ENCODE measurements at places on chromosomes 13 and 19. TPM values are rescaled to one million over a fixed set of nuclear protein-coding genes. Genes with fewer than 3 reads are reported as not detected.
A peak's percentile ranks its signal among the peaks of the same experiment; 100 is the strongest.

GRCh38 chr13:106417467-106418110 lies 117.9 kb downstream of the EFNB2 start:
- no peak for DNase-seq

- DNase-seq: peak; percentile 64
Observed at GRCh38 chr13:101452519-101453485, at the start of gene ITGBL1. Gene ITGBL1 (plus strand): TSS chr13:101452675. CDS start chr13:101452834, 159 bp downstream.

GRCh38 chr13:22837980-22838647 lies 342.7 kb upstream of the SGCG start:
- DNase-seq: peak; percentile 72

DNA sequence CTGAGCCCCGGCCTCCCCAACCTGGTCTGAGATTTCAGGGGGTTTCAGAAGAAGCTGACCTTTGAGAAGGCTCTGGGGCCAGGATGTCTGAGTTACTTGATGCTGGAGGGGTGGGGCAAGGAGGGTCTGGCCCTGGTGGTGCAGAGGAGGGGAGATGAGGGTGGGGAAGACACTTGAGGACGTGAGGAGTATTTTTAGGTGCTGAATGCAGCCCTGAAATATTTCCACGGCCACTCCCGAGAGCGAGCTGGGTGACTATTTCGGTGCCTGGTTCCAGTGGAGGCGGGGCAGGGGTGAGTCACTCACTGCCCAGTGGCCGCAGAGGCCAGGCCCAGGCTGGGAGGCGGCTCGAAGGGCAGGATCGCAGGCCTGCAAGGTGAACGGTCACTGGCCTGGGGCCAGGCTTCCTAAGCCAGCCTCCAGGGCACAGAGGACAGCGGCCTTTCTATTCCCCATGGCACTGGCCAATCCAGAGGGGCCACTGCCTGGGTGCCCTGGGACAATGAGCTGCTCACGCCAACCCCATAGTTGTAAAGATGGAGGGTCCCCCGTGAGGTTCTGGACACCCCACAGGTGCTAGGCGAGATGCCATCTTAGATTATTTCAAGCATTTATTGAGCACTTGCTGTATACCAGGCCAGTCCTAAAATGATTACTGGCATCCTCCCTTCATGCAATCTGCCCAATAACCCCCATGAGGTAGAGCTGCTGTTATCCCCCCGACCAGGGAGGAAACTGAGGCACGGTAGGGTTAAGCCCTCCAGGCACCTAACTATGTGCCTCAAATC lies 19.7 kb upstream of the JUND start:
- DNase-seq: peak; percentile 88

DNA sequence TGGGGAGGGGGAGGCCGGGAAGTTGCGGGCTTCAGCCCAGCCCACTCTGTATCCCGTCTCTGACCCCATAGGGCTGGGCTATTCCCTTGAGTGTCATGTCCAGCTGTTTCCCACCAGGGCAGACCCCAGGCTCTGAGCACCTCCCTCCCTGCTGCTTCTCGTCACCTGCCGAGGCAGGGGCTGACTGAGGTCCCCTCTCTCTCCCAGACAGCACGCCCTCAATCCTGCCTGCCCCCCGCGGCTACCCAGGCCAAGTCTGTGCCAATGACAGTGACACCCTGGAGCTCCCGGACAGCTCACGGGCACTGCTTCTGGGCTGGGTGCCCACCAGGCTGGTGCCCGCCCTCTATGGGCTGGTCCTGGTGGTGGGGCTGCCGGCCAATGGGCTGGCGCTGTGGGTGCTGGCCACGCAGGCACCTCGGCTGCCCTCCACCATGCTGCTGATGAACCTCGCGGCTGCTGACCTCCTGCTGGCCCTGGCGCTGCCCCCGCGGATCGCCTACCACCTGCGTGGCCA lies 625 bp downstream of the F2RL3 start:
- DNase-seq: peak; percentile 83

DNA sequence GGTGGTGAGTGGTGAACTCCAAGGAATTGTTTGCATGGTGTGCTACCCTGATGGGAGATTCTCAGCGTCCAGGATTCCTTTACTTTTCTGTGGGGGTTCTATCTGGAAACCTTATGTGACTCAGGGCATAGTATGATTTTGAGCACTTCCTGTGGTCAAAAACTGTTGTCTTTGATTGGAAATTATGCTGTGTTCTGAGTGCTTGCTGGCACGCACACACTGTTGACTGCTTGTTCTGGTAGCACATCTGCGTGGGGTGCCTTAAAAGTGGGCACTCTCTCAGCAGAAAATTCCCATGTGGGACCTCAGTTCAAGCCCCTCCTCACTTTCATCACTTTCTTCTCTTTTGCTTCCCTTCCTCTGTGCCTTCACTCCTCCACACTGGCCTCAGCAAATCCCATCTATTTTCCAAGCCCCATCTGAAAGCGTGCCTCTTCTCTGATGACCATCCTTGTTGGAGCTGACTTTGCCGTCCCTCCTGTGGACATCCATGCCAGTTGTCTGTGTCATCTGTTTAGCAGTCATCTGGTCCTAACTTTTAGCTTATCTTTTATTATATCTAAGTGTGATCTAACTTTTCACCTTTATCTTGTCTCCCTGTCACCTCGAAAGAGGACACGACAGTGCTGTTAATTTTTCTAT lies 56.4 kb upstream of the NPAS1 start:
- DNase-seq: no peak

The CGB1 gene
- total RNA-seq: not detected

The ZNF497 gene
- total RNA-seq: 1.1 TPM

DNA sequence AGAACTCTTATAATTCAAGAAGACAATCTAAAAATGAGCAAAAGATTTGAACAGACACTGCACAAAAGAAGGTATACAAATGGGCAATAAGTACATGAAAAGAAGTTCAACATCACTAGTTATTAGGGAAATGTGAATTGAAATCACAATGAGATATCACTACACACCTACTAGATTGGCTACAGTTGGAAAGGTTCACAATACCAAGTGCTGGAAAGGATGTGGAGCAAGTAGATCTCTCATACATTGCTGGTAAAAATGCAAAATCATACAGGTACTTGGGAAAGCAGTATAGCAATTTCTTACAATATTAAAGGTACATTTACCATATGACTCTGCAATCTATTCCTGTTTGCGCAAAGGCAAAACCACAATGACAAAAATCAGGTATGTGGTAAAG lies 145.7 kb downstream of the LHFPL6 start:
- DNase-seq: no peak

GRCh38 chr13:106462710-106463109 lies 72.8 kb downstream of the EFNB2 start:
- DNase-seq: no peak

- DNase-seq: no peak
Observed at GRCh38 chr19:38626401-38626800, 7.4 kb downstream of the EIF3K start.

The CGB2 gene
- total RNA-seq: not detected

GRCh38 chr13:22201375-22201925 lies 530.6 kb downstream of the FGF9 start:
- no peak for DNase-seq

DNA sequence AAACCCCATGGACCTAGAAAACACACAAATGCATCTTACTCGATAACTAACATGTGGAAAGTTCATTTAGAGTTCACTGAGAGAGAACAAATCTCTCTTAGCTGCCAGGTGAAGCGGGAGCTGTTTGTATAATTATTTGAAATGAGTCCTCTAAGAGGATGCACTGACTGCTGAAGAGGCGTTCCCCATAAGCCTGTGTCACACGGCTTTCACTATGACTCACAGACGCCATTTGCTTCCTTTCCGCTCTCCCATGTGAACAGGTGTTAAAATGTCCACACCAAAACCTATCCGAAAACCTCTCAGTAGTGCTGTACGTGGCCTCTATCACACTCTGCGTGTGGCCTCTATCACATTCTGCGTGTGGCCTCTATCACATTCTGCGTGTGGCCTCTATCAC lies 101.8 kb downstream of the SOX1 start:
- DNase-seq: no peak

DNA sequence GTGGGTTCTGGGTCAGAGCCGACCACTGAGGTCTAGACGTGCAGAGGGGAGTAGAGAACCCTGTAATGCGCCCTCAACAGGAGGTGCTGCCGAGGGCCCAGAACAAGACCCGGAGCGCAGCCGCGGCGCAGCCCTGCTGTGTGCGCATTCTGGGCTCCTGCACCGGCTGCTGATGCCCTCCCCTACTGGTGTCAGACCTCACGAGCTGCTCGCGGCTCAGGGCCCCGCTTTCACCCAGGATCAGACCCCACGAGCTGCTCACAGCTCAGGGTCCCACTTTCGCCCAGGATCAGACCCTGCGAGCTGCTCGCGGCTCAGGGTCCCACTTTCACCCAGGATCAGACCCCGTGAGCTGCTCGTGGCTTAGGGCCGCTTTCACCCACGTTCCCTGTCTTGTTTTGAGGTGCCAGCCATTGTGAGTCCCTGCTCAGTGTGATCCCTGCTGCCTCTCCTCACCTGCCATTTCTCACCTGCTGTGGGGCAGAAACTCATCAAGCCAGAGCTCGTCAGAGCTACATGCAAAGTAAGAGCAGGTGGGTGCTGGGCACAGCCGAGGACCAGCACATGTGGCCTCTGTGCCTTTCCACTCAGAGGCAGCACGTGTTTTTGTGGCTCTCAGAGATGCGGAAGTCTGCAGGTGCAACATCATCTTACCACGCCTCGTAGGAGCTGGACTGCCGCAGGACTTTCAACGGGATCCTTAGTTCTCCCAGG lies 47.0 kb upstream of the C13orf46 start:
- DNase-seq: peak; percentile 4

DNA sequence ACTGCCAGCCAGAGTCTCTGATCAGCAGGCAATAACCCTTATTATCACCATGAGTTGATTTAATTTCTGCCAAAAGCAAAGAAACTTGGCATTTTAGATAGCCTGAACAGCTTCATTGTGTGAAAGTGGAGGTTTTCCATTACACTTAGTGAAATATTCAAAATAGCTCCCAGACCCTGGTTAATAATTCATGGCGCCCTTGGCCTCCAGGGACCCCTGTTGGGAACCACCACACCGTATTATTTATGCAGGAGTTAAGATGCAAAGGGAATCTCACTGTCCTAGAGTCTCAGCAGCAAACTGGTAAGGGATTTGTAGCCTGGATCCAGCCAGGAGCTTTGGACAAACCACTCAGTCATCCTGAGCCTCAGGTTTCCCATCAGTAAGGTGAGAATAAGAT lies 110.0 kb upstream of the PABPC3 start:
- DNase-seq: no peak

The DGKH gene
- 3.9 TPM for total RNA-seq

- no peak for DNase-seq
Observed at GRCh38 chr13:90237852-90238251, 1109.6 kb upstream of the MIR17HG start.

DNA sequence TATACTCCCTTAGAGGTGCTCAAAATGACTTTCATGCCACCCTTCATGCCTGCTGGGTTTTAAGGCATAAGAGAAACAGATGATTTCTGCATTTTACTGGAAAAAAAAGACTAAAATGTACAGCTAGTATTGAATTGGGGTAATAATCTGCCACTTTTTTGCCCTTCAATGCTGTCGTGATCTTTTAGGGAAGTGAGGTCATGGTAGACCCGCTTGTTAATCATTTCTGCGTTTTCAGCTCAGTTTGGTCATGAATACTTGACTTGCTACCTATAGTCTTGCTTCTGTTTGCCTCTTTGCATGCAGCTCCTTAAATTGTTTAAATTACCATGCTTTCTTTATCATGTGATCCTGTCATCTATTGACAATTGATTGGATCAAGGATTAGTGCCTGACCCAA lies 90.4 kb downstream of the PCCA start:
- DNase-seq: no peak
